Activated naive CD8-positive, alpha-beta T cell treated with anti-CD3 and anti-CD28 coated beads for 36 hours (primary cell): ENCODE measurements at places on chromosomes 11 and 22.

GRCh38 chr11:16357775-16358174, 1.4 kb upstream of the SOX6 start:
- no peak for DNase-seq

GRCh38 chr22:50523458-50523805, 2.0 kb downstream of the SCO2 start:
- DNase-seq: no peak

- DNase-seq: no peak
Measured at GRCh38 chr11:133576351-133576750, 44.0 kb upstream of the OPCML start.

- no peak for DNase-seq
Measured at GRCh38 chr11:105577641-105578040, 32.2 kb upstream of the GRIA4 start.

DNA sequence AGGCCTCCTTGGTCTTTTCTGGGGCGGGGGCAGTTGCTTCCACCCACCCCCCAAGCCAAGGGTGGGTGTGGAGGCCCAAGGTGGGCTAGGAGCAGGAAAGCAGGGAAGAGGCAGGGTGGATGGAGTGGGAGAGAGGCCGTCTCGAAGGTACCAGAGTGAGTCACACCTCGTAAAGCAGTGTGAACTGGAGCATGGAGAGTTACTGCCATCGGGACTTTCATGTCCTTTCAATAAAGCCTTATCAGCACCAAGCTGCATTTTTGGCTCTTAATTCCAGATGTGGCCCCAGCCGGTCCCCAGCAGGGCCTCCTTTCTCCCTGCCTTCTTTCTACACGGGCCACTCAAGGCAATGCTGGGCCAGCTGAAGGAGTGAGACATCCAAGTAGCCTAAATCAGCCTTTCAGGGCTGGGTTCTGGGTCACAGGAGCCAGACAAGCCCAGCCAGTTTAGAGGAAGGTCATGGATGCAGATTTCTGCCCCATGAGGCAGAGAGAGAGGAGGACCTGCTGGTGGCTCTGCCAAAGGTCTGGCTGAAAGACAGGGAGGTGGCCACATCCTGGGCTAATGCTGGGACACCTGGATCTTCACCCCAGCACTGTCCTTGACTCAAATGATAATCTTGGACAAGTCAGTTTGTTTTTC, 59.0 kb upstream of the CD82 start:
- DNase-seq: no peak

- DNase-seq: peak; percentile 45
Measured at GRCh38 chr11:43943931-43944751, 1.7 kb downstream of the C11orf96 start.
